ENCODE measurements at places on chromosomes 13 and 19.

- no peak for DNase-seq
These were observed 1806.1 kb upstream of the MIR17HG start for GRCh38 chr13:89541091-89542030.

GRCh38 chr19:50644315-50644915 lies 4.7 kb upstream of the SYT3 start:
- DNase-seq: no peak

GRCh38 chr19:43643326-43643725 lies 3.7 kb upstream of the CADM4 start:
- no peak for DNase-seq

- no peak for DNase-seq
These were observed 9.9 kb downstream of the TPP2 start for GRCh38 chr13:102606537-102607309.

DNA sequence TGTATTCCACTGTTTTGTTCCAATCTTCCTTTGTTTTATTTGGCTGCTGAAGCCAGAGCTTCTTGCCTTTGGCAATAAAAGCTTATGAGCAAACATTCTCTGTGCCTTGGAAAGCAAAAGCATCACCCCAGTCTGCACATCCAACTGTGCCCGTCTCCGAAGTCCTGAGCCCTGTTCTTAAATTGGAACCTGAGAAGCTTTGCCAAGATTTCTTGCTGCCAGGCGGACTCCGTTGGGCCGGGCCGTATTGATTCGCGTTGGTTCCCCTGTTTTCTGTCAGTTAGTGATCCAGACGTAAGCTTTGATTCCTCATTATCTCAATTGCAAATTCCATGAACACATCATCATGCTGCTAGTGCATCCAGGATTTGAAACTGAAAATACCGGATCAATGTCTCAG lies 793.0 kb downstream of the OLFM4 start:
- no peak for DNase-seq

- no peak for DNase-seq
These were observed 2.5 kb downstream of the CFD start for GRCh38 chr19:861756-862580.

GRCh38 chr19:5070331-5070730 lies 101.4 kb downstream of the KDM4B start:
- no peak for DNase-seq

GRCh38 chr13:35219021-35219420 lies 257.5 kb downstream of the MAB21L1 start:
- DNase-seq: no peak

DNA sequence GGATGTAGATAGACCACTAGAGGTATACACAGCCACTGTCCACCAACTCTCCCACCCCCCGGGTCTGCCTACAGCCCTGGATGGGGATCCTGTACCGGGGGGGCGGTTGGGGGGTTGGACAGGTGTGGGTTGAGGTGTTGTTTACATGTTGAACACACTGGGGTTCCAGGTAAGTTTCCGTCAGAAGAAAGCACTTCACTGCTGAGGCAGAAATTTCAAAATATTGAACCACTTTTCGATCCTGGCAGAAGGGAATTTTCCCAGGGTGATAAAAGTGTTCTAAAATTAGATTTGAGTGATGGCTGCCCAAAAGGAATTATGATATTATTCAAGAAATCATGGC lies 6.6 kb upstream of the CEACAM16 start:
- DNase-seq: no peak

GRCh38 chr19:3942790-3943409 lies 10.0 kb downstream of the NMRK2 start:
- DNase-seq: no peak

- no peak for DNase-seq
These were observed at the start of gene EXOC3L2 for GRCh38 chr19:45245334-45245787. EXOC3L2 (minus strand) TSS chr19:45245407; CDS start chr19:45239045, 6,362 bp downstream.
